ENCODE measurements at places on chromosomes 11 and 22.

- no peak for DNase-seq
Measured at GRCh38 chr11:2989006-2989405, 3.1 kb downstream of the NAP1L4 start.

GRCh38 chr11:120595557-120595956, 84.0 kb downstream of the GRIK4 start:
- DNase-seq, result no peak

DNA sequence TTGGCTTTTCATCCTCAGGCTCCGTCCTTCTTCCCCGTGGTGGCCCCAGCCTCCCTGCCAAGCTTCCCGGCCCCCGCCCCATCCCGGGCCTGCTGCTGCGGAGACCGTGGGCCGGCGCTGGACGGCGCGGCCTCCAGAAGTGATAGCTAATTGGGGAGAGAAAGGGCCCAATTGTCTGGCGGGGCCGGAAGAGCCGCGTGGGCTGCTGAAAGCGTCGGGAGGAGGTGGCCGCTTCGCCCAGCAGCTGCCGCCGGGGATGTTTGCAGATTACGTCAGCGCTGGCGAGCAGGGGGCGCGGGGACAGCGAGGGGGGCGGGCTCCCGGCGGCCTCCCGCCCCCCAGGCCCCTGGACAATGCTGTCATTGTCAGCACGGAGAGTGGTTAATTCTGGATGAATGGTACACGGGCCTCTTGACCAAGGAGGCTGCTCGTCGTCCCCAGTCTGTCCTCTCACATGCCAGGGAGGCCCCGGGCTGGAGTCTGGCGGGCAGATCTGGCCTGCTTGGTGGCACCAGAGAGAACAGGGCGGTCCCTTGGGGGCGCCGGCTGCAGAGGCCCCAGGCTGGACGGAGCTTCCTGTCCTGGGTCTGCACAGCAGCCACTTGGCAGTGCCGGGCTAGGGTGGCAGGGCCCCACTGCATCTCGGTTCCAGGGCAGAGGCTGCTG, 1.6 kb downstream of the SMIM38 start:
- DNase-seq, result no peak

GRCh38 chr11:407651-408123, 7.1 kb downstream of the SIGIRR start:
- no peak for DNase-seq

DNA sequence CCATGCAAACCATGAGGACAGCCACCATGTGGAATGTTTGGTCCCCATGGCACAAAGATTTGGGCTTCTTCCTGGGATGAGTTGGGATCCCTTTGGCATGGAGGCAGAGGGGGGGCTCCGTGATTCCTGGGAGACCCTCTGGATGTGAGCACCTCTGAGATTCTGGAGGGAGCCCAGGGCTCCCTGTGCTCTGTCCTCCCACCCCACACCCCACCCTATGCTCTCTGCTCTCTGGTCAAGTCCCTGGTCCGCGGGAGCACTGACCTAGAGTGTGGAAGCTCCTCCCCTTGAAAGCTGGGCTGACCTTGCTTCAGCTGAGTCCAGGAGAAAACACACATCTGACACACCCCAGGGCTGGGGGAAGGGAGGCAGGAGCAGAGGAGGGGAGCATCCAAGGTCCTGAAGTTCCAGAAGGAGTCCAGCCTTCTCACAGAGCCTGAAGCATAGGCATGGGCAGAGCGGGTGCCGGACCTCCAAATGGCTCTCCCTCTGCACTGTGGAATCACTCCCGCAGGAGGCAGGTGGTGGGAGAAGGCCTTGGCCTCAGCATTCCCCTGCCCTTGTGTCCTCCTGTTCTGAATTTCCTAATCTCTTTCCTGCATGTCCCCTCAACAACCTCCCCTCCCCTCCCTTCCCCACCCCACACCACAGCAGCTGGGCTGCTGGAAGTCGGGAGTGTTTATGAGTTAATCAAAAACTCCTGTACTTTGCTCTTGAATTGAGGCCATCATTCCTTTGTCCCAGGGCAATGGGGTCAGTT, 25.7 kb upstream of the OAF start:
- DNase-seq, result no peak

GRCh38 chr11:74644081-74644480, 51.7 kb downstream of the POLD3 start:
- DNase-seq, result no peak

GRCh38 chr11:69983897-69984438, 94.1 kb upstream of the ANO1 start:
- no peak for DNase-seq

- no peak for DNase-seq
Measured at GRCh38 chr11:109512249-109512648, 90.3 kb downstream of the C11orf87 start.

DNA sequence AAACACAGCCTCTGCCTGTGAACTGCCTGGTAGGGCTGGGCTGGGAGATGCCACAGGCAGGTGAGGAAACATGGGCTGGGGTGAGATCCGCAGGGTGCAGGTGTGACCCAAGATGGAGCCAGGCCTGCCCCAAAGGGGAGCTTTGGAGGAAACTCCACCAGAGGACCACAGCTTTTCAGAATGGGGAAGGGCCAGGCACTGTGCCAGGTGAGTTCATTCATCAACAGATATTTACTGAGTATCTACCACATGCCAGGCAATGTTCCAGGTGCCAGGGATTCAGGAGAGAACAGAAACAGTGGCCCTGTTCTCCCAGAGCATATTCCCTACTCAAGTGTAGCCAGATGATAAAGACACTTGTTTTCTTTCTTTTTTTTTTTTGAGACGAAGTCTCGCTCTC, 11.2 kb downstream of the RTN4RL2 start:
- DNase-seq, result no peak

DNA sequence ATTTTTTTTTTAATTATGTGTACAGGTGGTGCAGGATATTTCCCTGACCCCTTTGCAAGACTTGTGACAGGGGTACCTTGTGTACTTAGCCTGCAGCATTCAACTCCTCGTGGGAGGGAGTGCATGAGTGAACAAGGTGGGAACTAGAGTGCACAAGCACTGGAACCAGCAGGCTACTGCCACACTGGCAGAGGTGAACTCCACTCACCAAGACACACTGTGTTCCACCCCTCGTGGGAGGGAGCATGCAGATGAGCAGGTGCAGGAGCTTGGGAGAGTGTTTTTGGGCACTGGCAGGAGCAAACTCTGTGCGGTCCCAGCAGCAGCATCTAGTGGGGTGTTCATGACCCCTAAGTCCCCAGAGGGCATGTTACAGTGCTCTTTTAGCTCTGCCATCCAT, 282.7 kb upstream of the PLET1 start:
- no peak for DNase-seq

DNA sequence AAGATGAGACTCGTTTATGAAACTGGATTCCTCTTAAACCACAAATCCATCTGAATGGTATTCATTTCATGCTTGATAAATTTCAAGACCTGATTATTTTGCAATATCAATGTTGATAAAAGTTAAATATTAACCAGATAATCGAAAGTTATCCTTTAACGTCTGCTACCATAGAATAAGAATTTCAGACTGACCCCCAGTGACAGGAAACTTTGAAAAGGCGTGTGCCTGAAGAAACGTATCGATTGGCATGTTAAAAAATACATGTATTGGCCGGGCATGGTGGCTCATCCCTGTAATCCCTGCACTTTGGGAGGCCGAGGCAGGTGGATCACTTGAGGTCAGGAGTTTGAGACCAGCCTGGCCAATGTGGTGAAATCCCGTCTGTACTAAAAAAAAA, 13.9 kb downstream of the SCGB1A1 start:
- no peak for DNase-seq

DNA sequence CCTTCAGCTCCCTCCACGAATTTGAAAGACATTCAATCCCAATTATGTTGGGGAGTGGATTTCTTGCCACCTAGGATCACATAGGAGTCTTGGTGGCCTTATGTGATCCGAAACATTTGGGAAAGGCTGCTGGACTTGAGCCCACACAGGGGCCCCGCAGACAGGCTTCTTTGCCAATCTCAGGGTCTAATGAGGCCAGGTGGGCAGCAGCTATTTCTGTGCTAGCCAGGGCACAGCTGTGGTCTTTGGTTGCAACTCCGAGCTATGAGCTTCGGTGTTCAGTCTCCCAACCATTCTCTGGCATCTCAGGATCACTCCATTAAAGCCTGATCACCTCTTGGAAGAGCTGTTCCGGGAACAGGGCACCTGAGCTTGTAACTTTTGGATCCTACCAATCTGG, 84.4 kb downstream of the TP53I11 start:
- DNase-seq, result no peak

GRCh38 chr11:121311373-121311772, 18.8 kb downstream of the SC5D start:
- no peak for DNase-seq

DNA sequence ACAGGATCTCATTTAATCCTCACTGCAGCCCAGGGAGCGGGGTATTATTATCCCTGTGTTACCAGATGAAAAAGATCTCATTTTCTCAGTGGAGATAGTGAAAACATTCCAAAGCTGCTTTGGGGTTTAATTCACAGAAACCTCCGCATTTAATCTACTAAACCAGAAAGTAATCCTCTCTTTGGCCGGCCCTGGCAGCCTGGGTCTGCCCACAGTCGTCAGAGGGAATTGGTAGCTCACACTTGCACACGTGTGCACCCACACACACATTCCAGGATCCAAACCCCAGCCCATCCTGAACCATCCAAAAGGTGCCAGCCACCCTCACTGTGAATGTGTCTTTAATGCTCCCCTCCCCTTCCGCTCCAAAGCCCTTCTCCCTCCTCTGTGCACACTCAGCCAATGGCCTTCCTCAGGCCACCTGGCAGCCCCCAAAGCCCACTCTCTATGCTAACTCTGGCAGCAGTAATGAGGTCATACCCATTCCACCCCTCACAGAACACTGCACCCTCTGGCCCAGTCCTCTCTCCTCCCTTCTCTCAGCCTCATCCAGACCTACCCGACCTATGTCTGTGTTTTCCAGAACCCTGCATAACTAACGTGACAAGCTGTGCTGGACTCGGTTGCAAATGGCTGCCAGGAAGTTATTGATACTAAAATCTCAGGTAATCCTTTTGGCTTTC, 466.2 kb downstream of the SOX6 start:
- DNase-seq, result no peak

DNA sequence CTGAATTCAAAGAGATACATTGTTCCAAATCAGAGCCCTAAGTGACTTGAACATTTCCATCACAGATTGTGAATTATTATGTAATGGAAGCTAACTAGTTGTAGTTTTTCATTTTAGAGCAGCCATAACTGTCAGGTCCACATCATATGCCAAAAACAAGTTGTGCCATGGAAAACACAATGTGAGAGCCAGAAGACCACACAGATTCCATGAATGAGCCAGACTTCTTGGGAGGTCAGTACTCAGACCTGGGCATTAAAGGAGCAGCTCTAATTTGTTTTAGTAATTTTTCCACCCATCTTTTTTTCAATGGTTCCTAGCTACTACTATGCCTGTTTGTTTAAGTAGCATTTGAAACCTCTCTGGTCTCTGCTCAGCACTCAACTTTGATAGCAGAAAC, 279.4 kb downstream of the FAT3 start:
- no peak for DNase-seq

Measured in stimulated activated CD8-positive, alpha-beta memory T cell treated with anti-CD3 and anti-CD28 coated beads, Interleukin-4, amount 100 ng/mL, for 4 hours (primary cell).